ENCODE measurements at places on chromosomes 7 and 10.

GRCh38 chr10:112755446-112756234, 194.4 kb upstream of the TCF7L2 start:
- DNase-seq = no peak

GRCh38 chr7:142130267-142130666, 18.7 kb downstream of the MGAM2 start:
- DNase-seq = no peak

DNA sequence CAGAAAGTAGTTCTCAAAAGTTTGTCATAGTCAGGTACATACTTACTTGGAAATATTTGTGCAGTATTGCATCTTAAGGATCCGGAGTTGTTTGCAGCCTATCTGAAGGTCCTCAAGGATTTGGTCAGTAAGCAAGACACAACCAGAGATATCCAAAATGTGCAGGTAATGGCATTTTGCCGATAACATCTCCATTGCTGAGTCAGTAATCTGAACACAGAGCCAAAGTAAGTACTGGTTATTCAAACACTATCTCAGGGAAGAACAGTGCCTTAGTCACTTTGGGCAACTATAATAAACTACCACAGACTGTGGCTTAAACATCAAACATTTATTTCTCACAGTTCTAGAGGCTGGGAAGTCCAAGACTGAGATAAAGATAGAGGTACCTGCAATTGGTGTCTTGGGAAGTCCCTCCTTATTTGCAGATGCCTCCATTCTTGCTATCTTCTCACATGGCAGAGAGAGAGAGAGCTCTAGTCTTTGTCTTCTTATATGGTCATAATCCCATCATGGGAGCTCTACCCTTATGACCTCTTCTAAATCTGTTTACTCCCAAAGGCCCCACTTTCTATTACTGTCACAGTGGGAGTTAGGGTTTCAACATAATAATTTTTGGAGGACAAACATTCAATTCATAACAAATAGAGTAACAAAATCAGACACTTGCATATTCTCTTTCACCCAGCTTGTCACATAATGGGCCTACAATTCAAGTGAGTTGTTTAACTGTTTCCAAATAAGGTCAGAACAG, 73.4 kb downstream of the FAM185A start:
- no peak for DNase-seq

- DNase-seq = no peak
Measured at GRCh38 chr10:95741807-95742467, 14.0 kb upstream of the ENTPD1 start.
